ENCODE measurements at places on chromosomes 7 and 10. TPM values are rescaled to one million over a fixed set of nuclear protein-coding genes. Genes with fewer than 3 reads are reported as not detected.

The THNSL1 gene
- total RNA-seq: 4.7 TPM

The GNAT3 gene
- total RNA-seq: not detected

The C10orf143 gene
- total RNA-seq: 0.66 TPM

The SEMA3C gene
- 53.5 TPM for total RNA-seq

The TEX47 gene
- not detected for total RNA-seq

The ZNF488 gene
- total RNA-seq: 10.6 TPM

Data from A549 treated with dexamethasone at 1 μM for 4 hours (cell line).